ENCODE measurements at places on chromosomes 5 and 9.

- DNase-seq: no peak
These were observed 2.9 kb upstream of the ZMYND19 start for GRCh38 chr9:137593176-137593575.

DNA sequence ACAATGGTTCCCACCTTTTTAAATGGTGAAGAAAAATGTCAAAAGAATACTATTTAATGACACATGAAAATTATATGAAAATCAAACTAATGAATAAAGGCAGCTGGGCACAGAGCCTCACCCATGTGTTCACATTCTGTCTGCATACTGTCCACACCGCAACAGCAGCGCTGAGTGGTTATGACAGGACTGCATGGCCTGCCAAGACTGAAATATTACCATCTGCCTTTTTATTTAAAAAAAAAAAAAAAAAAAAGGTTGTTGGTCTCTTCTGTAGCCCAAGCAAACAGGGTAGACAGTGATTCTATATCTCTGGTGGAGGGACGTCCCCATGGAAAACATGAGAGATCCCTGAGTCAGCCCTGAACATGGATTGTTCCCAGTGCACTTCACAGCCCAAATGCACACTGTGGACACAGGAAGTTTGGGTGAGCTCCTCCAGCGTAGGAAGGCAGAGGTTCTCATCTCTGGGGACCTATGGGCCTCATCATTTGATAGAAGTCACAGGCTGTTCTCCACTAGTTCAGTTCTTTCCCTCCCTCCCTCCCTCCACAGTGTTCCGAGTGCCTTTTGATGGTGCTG lies 44.9 kb upstream of the SHC3 start:
- no peak for DNase-seq

DNA sequence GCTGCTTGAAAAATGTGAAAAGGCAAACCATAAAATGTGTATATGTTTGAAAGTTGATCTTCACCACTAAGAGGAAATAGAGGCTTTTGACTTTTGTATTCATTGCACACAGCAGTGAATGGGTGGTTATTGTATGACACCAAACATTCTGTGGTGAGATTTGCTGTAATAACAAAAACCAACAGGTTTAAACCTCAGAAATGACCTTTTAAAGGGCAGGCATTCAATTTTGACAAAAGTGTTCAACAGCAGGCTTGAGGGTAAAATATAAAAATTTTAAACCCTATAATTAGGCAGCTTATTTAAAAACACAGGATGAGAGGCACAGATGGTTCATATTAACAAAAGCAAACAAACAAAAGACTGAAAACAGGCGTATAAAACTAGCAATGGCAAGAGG lies 128.1 kb upstream of the NUDT12 start:
- DNase-seq: peak; percentile 66

DNA sequence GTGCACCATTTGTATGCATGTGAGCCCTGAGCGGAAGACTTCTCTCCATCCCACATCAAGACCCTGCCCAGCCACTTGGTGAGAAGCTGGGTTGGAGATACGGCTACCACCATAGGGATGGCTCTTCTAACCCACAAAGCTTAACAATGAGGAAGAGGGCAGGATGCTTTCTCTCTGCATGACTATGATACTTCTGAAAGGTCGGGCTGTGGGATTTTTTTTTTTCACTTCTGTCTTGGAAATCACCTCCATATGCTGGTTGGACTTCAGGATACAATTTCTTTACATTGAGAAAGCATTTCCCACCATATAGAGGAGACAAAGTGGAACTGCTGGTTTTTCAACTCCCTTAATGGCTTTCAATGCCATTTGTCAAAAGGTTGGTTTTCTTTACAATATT lies 30.5 kb downstream of the ZNF366 start:
- DNase-seq: no peak

- DNase-seq: no peak
These were observed 211.6 kb downstream of the ERCC6L2 start for GRCh38 chr9:96086936-96087571.

DNA sequence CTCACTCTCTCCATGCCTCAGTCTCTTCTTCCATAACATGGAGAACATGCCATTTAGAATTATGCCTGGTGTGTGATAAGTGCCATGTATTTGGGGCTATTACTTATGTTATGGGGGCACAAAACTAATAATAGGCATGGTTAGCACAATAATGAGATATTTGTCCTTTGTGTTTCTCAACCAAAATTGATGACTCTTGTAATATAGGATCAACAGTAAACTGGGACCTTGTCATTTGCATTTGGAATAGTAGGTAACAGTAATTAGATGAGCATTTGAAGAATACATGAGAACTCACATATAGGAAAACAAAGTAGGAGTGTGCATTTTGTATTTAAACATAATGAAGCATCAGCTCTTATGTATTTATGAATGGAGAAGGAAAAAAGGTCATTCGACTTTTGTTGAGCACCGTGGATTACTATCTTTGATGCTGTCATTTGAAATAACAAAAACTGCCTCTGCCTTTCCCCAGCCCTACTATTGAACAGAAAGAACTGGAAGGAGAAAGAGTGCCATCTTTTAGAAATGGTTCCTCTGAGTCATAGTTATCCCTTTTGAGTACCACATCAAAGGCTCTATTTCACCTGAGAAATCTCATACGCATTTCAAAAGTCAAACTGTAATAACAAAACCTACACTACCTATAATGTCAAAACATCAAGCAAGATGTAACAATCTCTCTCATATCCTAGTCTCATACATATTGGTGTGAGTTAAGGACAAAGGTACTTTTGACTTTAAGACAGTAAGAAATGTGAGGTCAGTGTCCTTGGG lies 655.2 kb downstream of the PDE4D start:
- no peak for DNase-seq

DNA sequence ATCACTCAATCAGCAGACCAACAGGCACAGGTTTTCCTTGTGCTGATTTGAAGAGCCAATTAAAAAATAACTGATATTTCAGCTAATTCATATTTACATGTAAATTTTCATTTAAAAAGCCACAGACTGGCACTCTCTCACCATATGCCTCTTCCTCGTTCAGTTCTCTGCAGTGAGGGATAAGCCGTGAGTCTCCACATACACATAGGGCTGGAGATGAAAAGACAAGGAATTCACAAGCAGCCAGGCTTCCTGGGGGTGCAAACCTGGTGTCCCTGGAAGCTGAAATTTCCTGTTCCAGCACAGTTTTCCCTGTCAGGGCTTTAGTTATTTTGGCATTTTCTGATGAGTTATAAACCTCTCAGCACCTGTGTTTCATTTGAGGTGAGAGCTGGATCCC lies 323.9 kb upstream of the PANK3 start:
- DNase-seq: no peak

- no peak for DNase-seq
These were observed 47.2 kb downstream of the GLDC start for GRCh38 chr9:6598249-6598725.

- DNase-seq: no peak
These were observed 122.0 kb upstream of the STC2 start for GRCh38 chr5:173450188-173450587.

GRCh38 chr5:136143763-136144162 lies 11.1 kb downstream of the SMAD5 start:
- peak; percentile 3 for DNase-seq

DNA sequence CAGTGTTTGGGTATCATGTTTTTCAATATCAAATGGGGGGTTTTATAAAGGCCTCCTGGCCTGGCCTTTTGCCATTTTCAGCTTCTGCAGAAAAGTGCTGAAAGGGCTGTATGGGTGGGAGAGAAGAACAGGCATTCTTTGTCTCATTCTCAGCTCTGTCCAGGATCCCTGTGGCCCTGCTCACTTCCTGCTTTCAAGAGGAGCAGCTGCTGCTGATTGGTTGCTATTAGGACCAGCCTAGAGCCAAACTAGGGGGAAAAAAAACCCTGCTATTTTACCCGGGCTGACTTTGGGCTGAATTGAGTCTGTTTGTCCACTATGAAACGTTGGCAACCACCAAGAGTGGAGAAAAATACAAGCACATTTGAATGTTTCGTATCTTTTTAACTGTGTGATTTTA lies 117.1 kb downstream of the CMYA5 start:
- no peak for DNase-seq

DNA sequence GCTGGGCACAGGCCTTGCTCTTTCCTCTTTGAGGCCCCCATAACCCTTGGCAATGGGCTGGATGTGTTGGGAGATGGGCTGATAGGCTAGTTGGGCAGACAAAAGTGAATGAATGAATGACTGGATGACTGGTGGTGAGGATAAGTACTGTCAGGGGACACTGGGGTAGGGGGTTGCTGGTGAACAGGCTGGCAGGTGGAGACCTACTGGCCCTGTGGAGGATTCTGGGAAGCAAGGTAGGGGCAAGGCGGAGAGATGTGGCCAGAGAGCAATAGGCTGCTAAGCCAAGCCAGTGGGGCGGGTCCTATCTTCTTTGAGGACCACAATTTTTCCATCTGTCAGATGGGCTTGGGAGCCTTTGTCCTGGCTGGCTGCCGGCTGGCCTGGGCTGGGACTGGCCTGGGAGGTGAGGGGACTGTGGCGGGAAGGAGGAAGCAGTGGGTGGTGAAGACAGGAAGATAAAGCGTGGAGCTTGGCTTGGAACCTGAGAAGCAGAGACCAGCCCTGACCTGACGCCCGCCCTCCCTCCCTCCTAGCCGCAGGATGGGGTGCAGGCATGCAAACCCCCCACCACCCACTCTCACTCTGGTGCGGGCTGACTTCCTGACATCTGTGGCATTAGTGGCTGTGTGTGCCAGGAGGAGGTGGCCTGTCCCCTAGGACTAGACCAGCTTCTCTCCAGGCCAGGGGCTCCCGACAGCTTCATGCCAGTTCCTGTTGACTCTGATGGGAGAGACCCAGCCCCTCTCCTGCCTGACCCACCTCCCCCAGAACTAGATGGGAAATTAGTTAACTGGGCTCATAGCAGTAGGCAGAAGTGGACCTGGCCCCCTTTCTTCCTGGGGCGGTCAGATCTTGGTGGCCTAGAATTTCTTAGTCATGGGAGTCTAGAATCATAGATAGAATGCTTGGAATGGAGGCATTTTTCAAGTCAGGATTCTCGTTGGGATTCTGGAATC lies 9.5 kb downstream of the CXXC5 start:
- DNase-seq: no peak

DNA sequence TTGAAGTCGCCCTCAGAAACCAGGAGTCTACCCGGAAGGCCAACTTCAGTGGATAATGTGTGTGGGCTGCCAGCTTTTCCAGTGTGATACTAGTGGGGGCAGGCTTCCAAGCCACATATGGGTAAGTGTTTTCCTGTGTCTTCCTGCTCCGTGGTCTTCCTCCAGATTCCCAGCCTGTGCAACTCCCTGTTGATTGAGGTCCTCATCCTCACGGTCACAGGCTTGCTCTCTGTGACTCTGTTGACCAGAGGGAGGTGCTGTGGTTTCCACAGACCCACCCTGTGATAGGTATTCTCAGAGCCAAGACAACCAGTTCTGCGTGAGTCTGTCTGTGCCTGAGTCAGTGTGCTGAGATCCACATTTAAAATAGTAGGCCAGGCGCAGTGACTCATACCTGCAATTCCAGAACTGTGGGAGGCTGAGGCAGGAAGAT lies 388.0 kb upstream of the IRX2 start:
- DNase-seq: no peak

DNA sequence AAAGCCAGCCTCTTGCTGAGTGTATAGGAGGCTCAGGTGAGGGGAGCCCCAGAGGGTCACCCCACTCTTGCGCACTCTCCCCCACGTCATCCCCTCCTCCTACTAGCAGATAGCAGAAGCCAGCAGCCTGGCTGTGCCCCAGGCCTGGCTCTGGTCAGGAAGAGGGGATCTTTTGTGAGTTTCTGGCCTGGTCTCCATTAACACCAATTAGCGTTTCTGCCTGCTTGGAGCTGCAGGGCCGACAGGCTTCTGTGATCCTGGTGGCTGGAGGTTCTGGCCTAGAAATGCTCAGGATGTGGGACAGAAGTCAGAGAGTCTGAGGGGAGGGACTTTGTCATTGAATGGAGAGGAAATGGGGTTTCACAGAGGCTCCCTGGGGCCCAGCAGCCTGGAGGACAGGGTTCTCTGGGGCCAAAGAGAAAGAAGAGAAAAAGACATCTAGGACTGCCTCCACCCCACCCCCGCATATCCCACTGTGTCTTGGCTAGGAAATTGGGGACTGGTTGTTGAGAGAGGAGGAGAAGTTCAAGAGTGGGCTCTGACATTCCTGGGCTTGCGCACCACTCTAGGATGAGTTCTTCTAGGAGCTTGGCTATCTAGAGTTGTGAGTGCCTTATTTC lies 47.5 kb upstream of the ARAP3 start:
- DNase-seq: no peak

DNA sequence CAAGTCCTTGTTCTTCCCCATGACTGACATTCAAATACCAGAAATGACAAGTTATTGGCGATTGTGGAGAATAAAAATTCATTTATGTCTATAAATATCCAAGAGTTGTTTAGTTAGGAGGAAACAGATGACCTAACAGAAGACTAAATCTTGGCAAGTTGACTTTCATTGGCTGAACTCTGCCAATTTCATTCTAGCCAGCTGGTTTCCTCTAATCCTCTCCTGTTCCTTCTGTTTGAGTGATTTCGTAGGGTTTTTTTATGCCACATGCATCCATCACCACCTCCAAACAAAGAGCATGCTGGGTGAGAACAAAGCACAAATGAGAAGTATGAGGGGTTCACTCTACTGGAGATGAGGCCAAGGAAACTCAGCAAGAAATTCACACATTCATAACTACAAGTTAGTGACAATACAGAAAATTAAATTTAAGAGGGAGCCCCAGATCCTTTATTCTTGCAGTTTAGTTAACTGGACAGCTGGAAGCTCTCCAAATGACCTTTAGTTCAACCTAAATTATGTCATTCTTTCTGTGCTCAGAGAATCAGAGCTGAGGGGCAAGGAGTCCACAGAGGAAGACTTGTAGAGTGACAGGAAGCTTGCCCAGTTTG lies 932.0 kb downstream of the TLE4 start:
- DNase-seq: no peak
